Activated CD8-positive, alpha-beta memory T cell treated with anti-CD3 and anti-CD28 coated beads for 4 hours (primary cell): ENCODE measurements at places on chromosomes 11 and 22.

- no peak for DNase-seq
Measured at GRCh38 chr11:84780689-84781293, 846.4 kb downstream of the DLG2 start.

DNA sequence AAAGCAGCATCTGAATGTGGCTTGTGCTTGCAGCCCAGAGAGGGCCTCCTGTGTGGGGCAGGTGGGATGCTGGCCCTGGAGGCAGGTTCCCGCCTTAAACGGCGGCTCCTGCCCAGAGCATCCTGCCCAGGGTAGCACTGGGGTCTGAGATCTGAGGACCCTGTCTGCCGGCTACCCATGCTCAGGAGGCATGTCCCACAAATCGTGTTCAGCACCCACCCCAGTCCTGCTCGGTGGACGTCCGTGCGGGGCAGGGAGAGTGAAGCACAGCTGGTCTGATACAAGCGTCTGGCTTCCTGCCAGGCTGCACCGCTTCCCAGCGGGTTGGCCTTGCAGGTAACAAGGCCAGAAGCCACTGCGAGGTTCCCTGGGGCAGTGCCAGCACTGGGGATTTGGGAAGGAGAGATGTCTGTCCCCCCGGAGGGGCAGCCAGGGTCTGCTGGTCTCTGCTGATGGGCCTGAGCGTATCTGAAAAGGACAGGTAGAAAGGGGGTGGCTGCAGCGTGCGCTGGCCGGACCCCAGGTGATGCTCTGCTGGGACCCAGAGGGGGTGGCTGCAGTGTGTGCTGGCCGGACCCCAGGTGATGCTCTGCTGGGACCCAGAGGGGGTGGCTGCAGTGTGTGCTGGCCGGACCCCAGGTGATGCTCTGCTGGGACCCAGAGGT is 3.6 kb downstream of the TRABD start:
- DNase-seq: no peak

- DNase-seq: no peak
Measured at GRCh38 chr11:76339221-76339620, 41.7 kb downstream of the THAP12 start.

GRCh38 chr22:42319386-42319785 is 48.9 kb upstream of the TCF20 start:
- no peak for DNase-seq

GRCh38 chr22:42830161-42830560 is 26.9 kb downstream of the ARFGAP3 start:
- no peak for DNase-seq

DNA sequence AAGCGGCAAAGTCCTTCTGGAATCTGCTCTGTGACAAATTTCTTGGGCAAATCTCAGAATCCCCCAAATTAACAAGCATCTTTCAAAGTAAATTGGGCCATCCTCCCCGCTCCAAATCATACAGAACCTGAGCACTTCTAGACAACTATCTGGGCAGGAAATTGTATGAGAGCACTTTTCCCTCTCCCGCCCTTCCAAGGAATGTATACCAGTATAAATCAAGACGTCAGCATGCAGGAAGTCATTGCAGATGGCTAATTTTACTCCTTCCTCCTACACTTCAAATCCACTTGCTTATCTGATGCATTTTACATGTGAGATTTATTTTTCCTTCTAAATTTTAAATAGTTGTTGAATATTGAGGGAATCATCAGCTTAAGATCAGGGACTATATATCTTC is 52.1 kb downstream of the NTM start:
- no peak for DNase-seq

GRCh38 chr11:117597071-117597470 is 199.9 kb downstream of the DSCAML1 start:
- no peak for DNase-seq

- DNase-seq: no peak
Measured at GRCh38 chr22:48192071-48192470, 1429.6 kb downstream of the TBC1D22A start.

DNA sequence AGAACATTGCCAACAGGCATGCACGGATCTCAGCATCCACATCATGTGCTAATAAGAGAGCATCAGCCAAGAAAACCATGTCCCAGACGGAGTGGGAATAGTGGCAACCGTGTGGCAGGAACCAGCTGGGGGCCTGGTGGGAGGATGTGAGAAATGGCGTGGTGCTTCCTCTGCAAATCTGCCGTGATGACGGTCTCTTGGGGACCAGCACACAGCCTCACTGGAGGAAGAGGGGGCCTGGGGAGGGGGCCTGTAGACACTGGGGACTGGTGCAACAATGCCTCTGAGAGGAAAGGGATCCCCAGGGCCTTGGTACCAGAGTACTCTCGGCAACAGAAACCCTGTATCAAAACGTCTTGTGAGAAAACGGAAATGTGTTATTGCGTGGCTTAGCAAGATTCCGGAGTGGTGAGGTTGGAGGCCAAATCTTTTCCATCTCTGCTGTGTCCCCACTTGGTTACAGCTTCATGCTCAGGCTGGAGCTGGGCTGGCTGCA is 154.3 kb upstream of the TBCEL start:
- DNase-seq: no peak

- DNase-seq: no peak
Measured at GRCh38 chr22:39910876-39911613, 10.2 kb downstream of the GRAP2 start.

DNA sequence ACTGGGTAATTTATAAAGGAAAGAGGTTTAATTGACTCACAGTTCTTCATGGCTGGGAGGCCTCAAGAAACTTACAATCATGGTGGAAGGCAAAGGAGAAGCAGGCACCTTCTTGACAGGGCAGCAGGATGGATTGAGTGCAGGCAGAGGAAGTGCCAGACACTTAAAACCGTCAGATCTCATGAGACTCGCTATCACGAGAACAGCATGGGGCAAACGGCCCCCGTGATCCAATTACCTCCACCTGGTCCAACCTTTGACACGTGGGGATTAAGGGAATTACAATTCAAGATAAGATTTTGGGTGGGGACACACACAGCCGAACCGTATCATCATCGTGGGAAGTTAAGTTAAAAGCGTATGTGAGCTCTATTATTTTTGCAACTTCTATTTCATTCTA is 71.4 kb upstream of the SYN3 start:
- DNase-seq: no peak

- DNase-seq: no peak
Measured at GRCh38 chr22:37897807-37898206, 8.3 kb upstream of the MICALL1 start.

DNA sequence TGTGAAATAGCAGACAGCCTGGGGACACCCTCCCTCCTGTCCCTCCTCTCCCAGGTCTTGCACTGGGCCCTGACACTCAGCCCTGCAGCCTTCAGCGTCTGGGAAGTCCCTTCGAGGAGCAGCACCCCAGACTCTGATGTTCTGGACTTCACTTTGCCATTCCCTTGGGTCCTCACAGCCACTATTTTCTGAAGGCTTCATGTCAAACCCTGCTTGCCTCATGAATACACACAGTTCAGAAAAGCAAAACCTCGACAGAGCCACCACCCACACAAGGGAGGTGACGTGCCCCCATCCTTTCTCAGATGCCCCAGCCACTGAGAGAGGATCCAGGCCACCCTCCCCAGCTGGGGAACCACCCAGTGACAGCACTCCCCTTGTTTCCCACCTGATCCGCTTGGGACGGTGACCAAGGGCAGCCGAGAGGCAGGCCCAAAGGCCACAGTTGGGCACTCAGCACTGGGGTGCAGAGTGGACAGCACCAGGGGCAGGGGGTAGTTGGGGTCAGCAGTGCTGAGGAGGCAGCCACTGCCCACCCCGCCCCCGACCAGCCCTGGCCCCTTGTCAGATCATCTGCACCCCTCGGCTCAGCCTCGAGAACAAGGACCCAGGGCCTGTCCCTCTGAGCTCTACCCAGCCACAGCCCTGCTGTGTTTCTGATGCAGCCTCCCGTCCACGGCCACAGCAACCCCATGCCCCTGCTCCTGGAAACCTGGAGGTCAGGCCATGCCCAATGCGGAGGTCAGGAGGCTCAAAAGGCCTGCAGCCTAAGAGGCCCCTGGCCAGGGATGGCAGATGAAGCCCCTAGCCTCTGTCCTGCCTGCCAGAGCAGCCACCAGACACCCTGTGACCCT is 3.1 kb upstream of the TNNT3 start:
- DNase-seq: no peak

DNA sequence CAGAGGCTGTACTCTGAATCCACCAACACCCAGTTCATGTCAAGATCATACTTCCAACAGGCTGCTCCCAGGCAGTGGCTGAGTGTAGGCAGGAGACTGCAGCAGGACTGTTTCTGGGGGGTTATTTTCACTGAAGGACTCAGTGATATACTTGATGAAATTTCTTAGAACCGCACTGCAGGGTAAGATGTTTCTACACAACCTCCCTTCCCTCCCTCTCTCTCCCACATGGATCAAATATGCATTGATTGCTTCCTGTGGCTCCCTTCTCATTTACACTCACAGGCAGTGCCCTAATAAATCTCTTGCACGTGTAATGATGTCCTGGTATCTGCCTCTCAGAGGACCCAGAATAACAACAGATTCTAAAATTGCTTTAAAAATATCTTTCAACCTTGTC is 251.3 kb upstream of the CCDC179 start:
- DNase-seq: no peak

DNA sequence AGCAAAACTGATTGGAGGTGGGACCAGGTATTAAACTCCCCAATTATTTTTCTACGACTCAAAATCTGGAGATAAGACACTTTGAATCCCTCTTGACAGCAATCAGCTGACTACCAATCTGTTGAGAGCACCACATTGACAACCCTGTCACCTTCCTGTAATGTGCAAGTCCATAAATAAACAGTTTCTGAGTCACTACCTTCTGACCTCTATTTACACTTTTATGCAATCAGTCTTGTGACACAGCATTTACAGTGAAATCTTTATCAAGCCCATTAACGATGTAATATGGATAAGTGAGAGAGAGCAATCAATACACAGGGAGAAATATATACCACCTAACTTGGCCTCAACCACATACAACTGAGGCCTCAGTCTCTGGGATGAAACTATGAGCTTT is 283.7 kb upstream of the ANO5 start:
- DNase-seq: no peak

GRCh38 chr22:30423301-30423958 is 2.1 kb upstream of the MTFP1 start:
- DNase-seq: no peak

DNA sequence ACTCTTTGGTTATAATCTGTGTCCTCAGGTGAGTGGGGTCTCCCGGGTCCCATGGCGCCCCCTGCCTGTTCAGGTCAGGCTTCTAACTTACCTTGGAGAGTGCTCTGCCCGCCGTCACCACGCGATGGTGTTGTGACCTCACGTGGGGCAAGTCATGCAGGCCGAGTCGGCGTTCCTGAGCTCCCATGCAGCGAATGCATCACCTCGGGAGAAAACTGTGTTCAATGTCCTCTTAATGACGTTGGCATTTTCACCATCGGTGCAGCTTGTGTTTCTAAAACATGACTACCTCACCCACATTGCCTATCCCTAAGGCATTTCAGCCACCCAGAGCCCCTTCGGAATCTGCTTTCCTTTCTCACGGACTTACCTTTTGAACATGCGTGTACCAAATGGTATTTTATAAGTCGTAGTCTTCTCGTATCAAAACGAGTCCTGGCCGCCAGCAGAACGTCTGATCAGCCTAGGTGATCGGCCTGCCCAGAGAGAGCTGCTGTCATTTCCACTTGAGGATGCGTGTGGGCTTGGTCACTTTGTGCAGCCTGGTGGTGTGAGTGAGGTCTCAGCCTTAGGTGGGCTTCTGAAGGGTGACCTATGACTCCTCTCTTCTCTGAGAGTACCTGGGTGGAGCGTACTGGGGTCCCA is 64.8 kb downstream of the TBC1D22A start:
- DNase-seq: no peak

- DNase-seq: no peak
Measured at GRCh38 chr22:44605486-44605885, 96.5 kb upstream of the PRR5 start.

- no peak for DNase-seq
Measured at GRCh38 chr11:25319127-25319526, 822.3 kb downstream of the LUZP2 start.

- no peak for DNase-seq
Measured at GRCh38 chr11:12737024-12737423, 62.8 kb downstream of the TEAD1 start.

GRCh38 chr22:43273902-43274484 is 69.2 kb downstream of the SCUBE1 start:
- no peak for DNase-seq

GRCh38 chr11:7428196-7428595 is 57.1 kb upstream of the OLFML1 start:
- no peak for DNase-seq

GRCh38 chr22:35600476-35600875 is 16.7 kb downstream of the MB start:
- DNase-seq: no peak
